ENCODE measurements at places on chromosomes 1 and 21.

DNA sequence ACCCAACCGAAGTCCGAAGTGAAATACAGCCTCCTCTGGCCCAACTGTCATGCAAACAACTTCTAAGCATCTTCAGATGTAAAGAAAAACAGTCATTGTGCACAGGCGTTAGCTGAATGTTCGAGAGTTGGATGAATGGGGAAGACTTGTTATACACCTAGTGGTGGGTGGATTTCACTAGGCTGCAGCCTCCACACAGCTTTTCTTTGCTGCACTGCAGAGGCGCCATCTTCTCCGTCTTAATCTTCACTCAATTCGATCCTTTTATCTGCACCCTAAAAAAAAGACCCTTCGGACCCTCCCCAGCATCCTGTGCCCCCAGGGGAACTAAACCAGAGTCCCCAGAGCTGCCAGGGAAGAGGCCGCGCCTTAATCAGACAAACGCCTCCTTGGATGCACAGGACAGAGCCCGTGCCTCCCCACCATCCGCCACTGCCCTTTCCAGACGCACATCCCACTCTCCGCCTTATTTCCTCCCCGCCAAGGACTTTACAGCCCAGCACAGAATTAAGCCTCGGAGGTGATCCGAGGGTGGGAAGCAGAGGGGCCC lies 1.4 kb downstream of the APP start:
- no peak for DNase-seq

DNA sequence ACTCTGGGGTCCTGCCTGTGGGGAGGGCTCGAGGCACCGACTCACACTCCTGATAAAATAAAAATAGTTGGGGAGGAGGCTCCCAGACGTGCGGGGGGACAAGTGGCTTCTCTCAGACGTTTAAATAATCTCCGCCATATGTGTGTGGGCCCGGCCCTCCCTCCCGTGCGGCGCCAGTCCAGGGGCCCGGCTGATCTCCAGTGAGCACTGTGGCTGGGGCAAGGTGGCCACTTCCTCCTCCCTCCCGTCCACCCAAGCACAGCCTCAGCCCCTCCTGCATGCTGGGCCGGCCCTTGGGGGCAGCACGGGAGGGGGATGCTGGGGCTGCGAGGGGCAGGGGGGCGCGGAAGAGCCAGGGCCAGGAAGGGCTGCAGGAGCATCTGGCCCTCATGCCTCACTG lies 4.0 kb upstream of the PLCH2 start:
- no peak for DNase-seq

DNA sequence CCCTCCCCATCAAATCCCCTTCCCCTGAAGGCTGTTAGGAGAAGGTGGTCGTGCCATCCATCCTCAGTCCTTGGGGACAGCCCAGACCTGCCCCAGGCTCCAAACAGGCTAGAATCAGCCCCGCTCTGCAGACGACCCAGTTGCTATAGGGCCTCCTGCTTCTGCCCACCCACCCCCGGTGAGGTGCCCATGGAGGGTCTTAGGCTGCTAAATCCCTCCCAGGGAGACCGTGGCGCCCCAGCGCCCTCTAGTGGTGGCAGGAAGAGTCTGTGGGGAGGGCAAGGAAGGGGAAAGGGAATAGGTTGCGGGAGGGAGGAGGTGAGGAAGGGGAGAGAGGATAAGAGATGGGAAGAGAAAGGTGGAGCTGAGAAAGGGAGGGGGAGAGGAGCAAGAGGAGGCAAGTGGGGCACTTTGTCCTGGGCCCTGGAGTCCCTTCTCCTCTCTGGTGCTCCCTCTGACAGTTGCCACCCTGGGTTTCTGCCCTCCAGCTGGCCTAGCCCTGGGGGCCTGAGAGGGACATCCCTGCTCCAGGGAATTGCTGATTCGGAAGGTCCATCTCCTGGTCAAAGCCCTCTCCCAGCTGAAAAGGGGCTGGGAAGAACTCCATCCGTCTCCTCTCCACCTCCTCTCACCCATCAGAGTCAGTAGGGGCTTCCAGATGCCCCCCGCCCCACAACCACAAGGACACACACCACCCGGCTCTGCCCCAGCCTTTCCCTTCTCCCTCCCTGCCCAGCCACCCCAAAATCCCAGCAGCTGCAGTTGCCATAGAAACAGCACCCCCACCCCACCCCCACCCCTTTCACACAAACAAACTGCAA lies 55.4 kb downstream of the CAMK2N1 start:
- DNase-seq = no peak

GRCh38 chr1:104671684-104672353 lies 922.1 kb downstream of the AMY1C start:
- DNase-seq = no peak

DNA sequence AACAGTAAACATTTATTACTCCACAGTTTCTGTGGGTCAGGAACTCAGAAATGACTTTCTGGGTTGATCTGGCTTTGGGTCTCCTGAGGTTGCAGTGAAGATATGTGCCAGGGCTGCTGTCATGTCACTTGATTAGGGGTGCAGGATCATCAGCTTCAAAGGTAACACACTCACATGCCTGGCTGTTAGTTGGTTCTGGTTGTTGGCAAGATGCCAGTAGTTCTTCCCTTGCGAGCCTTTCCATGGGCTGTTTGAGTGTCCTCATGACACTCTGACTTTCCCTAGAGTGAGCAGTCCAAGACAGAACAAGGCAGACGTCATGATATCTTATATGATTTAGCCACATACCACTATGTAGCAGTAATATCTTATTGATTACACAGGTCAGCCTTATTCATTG lies 1.8 kb downstream of the SWT1 start:
- no peak for DNase-seq

DNA sequence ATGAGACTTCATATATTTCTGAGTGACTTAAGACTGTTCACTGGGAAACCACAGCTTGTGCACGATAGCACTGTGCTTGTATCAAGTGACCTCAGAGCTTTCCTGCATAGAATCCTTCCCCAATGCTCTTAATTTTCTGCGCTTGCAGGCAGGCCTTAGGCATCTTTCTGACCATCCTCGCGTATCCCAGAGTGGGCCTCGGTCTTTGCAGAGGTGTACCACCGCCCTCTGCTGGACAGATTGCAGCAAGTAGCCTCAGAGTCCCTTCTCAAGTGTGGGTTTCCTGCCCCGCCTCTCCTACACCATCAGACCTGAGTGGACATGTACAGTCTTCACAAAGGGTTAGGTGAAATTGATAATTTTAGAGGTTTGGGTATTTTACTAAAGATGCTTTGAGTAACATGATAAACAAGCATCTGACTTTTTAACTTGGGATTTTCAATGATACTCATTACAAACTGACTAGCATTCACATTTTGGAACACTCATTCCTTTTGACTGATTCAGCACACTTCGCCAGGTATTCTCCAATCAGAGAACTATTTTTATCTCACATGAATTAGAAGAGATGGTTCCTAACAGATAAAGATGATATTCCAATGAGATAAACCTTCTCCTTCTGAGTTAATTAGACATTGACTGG lies 246.5 kb upstream of the USP25 start:
- peak; percentile 23 for DNase-seq

DNA sequence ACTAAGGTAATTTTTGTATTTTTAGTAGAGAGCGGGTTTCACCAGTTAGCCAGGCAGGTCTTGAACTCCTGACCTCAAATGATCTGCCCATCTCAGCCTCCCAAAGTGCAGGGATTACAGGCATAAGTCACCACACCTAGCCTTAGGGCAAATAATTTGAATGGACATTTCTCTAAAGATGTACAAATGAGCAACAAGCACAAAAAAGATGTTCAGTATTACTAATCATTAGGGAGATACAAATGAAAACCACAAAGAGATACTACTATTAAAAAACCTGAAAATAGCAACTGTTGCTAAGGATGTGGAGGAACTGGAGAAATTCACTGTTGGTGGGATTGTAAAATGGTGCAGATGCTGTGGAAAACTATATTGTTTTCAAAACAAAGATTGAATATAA lies 79.1 kb downstream of the GABPA start:
- DNase-seq = no peak

GRCh38 chr21:33089395-33090119 lies 19.6 kb downstream of the OLIG1 start:
- no peak for DNase-seq

DNA sequence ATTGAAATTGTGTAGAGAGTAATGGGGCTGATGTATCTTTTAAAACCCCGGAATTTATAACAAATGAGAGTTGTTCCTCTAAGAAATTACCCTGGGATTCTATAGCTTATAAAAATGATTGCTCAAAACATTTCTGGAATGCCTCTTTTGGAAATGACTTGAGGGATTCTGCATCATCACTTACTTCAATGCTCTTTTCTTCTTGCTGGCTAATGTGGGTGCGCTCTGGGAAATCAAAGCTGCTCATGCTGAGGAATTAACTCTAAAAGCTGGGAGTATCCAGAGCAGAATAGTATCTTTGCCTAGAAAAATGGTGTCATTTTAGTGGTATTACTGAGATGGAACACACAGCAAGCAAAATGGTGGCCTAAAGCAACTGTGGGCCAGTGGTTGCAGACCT lies 23.0 kb upstream of the TBX15 start:
- no peak for DNase-seq

GRCh38 chr1:66705110-66705509 lies 47.1 kb upstream of the DYNLT5 start:
- peak; percentile 62 for DNase-seq

- no peak for DNase-seq
Observed at GRCh38 chr1:61233121-61233660, 150.8 kb downstream of the NFIA start.

- DNase-seq = peak; percentile 92
Observed at GRCh38 chr1:205284420-205285144, 37.0 kb downstream of the NUAK2 start.

- DNase-seq = no peak
Observed at GRCh38 chr1:197976368-197976767, 59.2 kb downstream of the LHX9 start.

- no peak for DNase-seq
Observed at GRCh38 chr1:173405834-173406233, 71.3 kb upstream of the PRDX6 start.

- peak; percentile 47 for DNase-seq
Observed at GRCh38 chr1:47333578-47333921, at the start of gene CMPK1. TSS of gene CMPK1 (plus strand) at chr1:47333790. CDS start at chr1:47333946, 156 bp downstream.

DNA sequence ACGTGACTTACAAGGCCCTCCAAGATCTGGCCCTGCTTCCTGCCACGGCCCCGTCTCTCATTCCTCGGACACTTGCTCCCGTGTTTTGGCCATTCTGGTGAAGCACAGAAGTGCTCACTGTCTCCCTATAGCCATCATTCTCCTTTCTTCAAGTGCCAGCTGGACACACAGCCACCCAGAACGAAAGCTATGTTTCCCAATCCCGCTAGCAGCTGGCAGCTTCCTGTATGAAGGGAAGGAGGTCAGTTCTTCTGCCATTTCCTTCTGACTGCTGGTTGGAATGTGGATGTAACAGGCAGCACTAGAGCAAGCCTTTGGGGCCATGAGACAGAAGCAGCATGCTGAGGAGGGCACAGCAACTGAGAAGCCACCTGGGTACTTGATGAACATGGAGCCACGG lies 82.8 kb downstream of the TGFBR3 start:
- no peak for DNase-seq

DNA sequence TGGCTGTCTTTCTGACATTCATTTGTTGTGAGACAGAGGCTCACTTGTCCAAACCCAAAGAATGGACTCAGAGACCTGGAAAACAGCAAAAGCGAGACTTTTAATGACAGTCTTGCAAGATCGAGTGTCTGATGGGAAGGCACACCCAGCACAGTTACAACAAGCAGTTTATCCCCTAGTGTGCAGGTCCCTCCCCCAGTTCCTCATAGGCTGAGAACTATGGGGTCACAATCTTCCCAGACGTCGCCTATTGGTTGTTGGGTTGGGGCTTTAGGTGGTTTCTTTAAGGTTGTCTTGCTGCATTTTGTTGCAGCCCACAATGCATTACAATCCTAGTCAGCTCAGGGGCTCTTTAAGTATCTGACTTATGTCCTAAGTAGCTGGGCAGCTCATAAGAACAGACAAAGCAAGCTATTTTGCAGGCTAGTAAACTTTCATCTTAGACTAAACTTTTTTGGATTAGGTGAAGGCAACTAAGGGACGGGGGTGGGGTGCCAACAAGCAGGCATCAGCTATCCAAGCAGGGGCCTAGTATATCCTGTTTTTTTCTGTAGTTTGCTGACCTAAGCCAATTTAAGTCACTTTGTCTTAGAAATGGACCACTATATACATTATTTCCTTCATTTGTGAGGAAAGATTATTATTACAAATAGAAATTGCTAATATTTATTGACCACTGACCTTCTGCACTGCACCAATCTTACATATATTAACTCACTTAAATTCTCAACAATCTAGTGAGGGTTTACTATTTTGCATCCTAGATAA lies 151.8 kb downstream of the SETD4 start:
- no peak for DNase-seq

GRCh38 chr1:20640183-20640597 lies 6.9 kb downstream of the PINK1 start:
- DNase-seq = no peak

DNA sequence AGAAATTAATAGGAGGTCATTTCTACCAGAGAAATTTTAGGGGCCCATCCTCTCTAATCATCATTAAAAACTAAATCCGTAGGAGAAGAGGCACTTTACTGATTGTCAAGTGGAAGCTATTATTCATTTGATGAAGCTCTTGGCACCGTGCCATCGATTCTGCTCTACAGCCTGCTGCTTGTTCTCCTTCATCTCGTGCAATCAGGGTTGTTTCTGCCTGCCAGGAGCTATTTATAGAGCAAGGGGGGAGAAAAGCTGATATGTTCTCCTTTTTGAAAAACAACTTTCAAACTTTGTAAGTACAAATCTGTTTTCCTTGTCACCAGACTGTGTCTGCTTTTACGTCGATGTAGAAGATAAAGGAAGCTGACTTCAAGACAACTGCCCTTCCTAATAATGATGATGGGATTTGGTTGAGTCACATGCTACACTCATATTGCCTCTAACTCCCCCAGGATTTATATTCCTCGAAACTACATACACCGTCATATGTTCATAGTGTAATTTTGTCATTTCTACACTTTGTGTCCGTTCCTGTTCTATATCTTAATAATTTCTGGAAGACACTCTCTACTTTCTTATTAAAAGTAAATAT lies 169.6 kb upstream of the LHX8 start:
- no peak for DNase-seq

- DNase-seq = no peak
Observed at GRCh38 chr1:93842750-93843500, 36.1 kb downstream of the DNTTIP2 start.

GRCh38 chr1:94908190-94908589 lies 18.7 kb downstream of the CNN3 start:
- no peak for DNase-seq

DNA sequence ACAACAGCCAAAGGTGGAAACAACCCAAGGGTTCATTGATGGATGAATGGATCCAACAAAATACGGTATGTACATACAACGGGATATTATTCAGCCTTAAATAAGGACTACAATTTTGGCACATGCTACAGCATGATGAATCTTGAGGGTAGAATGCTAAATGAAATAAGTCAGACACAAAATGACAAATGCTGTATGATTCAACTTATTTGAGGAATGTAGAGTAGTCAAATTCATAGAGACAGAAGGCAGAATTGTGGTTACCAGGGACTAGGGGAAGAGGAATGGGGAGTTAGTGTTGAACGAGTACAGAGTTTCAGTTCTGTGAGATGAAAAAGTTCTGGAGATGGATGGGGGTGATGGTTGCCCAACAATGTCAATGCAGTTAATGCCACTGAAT lies 118.0 kb upstream of the PAXBP1 start:
- no peak for DNase-seq

GRCh38 chr1:68409426-68409825 lies 40.3 kb downstream of the RPE65 start:
- no peak for DNase-seq

- no peak for DNase-seq
Observed at GRCh38 chr1:48114596-48115382, 107.7 kb upstream of the SLC5A9 start.

All from BJ (cell line).